ENCODE measurements at places on chromosomes 7 and 10.

DNA sequence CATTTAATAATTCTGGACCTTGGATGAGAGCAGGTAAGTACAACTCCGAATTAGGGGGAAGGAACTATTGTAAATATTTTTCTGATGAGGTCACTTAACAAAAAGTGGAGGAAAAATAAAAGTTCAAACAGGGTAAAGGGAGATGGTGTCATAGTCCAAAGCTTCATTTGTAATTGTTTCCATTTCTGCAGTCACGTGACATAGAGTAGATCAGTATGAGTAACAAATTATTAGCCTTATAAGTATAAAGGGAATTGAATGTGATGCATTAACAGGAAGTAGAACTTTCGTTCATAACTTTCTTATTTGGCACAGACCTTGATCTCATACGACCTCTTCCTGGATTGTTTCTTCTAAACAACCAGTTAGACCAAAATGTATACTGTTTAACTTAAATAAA is 347.2 kb upstream of the TPK1 start:
- no peak for DNase-seq

- no peak for DNase-seq
These were observed 282.5 kb upstream of the KLF6 start for GRCh38 chr10:4067531-4067930.

- peak; percentile 25 for DNase-seq
These were observed 788 bp downstream of the AKAP9 start for GRCh38 chr7:91941450-91941849.

GRCh38 chr7:100603726-100604027 is 1.5 kb downstream of the PCOLCE start:
- no peak for DNase-seq

- no peak for DNase-seq
These were observed 3.4 kb downstream of the TACR2 start for GRCh38 chr10:69413221-69413865.

GRCh38 chr10:123297175-123297574 is 143.0 kb downstream of the BUB3 start:
- DNase-seq = no peak

GRCh38 chr7:128867241-128867640 is 4.6 kb downstream of the ATP6V1F start:
- DNase-seq = no peak

- DNase-seq = no peak
These were observed 25.8 kb upstream of the IMMP2L start for GRCh38 chr7:111588065-111588433.

DNA sequence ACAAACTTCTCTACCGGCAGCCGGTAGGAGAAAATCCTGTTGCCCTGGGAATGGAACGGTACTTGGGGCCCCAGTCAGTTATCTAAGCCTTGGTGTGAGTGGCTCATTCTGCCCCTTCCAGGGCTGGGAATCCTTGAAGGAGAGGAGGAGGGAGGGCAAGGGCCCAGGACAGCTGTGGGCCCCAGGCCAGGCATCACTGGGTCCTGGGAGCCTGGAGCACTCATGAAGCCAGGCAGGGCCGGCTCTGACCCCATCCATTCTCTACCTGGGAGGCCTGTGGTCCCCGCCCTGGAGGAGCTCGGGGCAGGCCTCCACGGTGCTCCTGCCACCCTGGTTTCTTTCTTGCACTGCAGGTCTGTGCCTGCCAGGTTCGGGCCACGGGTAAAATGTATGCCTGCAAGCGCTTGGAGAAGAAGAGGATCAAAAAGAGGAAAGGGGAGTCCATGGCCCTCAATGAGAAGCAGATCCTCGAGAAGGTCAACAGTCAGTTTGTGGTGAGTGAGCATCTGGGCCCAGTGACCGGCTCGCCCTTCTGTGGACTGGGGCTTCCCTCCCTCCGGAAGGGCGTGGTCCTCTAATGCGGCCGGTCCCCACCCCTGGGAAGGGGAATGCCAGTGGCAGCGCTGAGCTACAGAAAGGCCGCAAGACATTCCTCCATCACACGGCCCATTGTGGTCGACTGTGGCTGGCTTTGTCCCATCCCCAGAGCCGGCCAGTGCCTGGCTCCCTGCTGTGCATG is 111.3 kb downstream of the RGS10 start:
- DNase-seq = no peak

DNA sequence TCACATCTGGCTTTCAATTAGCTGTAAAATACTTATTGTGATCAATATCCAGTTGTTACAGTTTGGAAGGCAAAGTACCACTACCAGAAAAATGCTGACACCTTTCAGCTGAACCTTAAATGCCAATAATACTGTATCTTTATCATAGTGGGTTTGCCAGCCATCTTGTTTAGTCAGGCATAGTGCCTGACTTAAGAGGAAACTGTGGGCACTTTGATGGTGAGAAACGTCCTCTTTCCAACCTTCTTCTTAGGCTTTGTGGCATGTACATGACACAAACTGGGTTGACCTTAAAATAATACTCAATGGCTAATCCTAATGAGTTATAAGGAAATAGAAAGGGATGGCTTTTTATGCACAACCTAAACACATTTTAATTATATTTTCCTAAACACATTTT is 52.3 kb upstream of the PRR15 start:
- no peak for DNase-seq

GRCh38 chr7:117492649-117493048 is 12.8 kb downstream of the CFTR start:
- DNase-seq = no peak

GRCh38 chr7:69245646-69246045 is 352.6 kb upstream of the AUTS2 start:
- DNase-seq = no peak

GRCh38 chr10:84076047-84076388 is 63.3 kb upstream of the GHITM start:
- no peak for DNase-seq

DNA sequence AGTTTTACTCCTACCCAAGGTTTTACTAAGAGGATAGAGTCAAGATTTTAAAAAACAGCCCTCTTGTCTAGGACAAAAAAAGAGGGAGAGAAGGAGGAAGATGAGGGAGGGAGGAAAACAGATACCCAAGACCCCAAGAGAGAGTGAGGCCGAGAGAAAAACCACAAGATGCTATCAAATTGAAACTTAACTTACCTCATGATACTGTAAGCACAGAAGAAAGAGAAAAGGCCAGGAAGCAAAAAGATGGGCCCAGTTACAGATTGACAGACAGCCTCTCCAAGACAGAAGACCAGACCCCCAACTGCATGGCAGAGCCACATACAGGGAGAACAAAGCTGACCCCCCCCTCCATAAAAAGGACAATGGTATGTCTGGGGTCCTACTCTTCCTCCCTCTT is 11.4 kb downstream of the SEC31B start:
- no peak for DNase-seq

GRCh38 chr10:5698062-5698461 is 13.4 kb downstream of the TASOR2 start:
- no peak for DNase-seq

GRCh38 chr7:14418633-14419032 is 429.2 kb upstream of the ETV1 start:
- DNase-seq = no peak

GRCh38 chr7:24609570-24609969 is 36.3 kb downstream of the PALS2 start:
- no peak for DNase-seq

DNA sequence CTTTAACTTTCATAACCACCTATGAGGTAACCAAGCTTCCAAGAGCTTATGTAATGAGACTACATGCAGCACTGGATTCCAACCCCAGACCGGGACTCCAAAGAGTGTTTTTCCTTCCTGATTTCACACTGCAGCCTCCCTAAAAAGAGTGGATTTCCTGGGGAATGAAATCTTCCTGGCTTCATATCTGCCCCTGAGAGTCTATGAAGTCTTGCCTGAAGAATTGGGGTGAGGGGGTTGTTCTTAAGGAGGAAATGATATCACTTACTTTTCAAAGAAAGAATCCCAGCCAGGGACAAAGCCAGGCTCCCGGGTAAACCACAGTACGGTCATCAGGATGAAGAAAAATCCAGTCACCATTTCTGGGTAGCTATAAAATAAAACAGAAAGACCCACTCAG is 29.7 kb downstream of the STMP1 start:
- DNase-seq = no peak

DNA sequence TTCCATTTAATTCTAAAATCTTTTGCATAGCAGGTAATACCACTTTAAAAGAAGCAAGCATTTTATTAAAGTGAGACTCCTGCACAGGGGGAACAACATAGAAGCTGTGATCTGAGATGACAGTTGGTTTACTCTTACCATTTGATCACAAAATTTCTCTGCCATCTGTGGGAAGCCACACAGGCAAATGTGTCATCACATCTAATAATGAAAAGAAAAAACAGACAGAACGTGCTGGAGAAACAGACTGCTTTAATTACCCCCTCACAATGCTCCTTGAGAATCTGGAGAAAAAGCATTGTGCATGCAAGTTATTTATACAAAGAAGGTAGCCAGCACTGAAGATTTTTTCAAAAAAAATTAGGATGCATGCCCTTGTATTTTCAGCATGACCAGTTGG is 165.2 kb upstream of the PTER start:
- no peak for DNase-seq

DNA sequence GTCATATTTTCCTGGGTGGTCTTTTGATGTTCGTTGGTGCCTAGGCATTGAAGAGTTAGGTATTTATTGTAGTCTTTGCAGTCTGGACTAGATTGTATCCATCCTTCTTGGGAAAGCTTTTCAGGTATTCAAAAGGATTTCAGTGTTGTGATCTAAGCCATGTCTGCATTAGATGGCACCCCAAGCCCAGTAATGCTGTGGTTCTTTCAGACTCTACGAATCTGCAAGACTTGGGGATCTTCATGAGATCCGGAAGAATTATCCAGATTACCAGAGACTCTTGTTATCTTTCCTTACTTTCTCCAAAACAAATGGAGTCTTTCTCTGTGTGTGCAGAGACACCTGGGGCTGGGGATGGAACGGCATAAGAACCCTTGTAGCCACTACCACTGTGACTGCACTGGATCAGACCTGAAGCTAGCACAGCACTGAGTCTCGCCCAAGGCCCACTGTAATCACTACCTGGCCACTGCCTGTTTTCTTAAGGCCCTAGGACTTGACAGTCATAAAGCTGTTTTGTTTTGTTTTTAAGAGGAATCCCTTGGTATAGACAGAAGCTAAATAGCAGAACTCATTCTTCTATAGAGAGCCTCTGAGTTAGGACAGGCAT is 75.5 kb downstream of the MARCHF5 start:
- no peak for DNase-seq

- DNase-seq = no peak
These were observed 233.6 kb upstream of the PPP1R3A start for GRCh38 chr7:114152314-114152938.

- DNase-seq = no peak
These were observed 160.5 kb upstream of the TNRC18 start for GRCh38 chr7:5584096-5584495.

GRCh38 chr10:128149267-128150014 is 23.2 kb upstream of the MKI67 start:
- DNase-seq = no peak

GRCh38 chr7:93232673-93233018 is 480 bp downstream of the VPS50 start:
- DNase-seq = no peak

- DNase-seq = no peak
These were observed 45.1 kb downstream of the CHN2 start for GRCh38 chr7:29239638-29240037.

- DNase-seq = no peak
These were observed 79.0 kb upstream of the ODAD2 start for GRCh38 chr10:28077889-28078288.

DNA sequence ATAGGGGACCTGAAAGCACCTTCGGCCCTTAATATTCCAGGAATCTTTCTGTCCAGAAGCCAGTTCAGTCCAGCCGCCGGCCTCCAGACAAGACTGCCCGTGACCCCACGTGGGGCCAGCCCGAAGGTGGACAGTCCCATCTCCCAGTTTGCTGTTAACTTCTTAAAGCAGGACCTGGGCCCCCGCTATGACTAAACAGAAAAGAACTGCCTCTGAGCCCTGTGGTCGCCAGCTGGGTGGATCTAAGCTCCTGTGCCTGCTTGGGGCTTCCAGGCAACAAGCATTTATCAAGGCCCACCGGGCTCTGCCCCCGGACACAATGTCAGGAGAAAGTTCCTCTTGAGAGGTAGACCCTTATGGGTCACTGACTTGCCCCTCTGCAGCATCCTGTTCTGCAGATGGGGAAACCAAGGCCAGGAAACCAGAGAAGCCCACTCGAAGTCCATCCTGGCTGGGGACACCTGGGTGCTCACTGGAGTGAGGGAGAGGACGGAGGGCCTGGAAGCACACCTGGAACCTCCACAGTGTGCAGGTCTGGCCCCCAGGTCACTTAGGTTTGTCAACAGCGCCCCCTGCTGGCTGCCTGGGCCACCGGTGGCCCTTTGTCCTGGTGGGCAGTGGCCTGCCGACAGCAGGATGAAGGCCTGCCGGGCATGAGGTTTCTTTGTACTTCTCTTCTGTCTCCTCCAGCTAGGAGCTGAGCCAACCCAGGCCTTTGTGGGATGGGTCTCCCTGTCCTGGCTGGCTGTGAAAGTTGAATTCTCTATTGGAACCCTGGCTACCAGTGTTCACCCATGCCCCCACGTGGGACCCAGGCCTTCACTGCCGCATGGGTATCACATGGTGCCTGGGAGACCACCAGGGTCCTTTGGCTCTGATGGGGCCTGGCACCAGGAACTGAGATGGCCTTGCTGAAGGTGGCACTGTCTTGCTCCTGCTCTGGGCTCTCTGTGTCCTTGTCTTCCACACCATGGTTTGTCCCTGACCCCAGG is 128.0 kb downstream of the ZMIZ1 start:
- DNase-seq = peak; percentile 73

- no peak for DNase-seq
These were observed 287.0 kb downstream of the ZEB1 start for GRCh38 chr10:31605861-31606525.

DNA sequence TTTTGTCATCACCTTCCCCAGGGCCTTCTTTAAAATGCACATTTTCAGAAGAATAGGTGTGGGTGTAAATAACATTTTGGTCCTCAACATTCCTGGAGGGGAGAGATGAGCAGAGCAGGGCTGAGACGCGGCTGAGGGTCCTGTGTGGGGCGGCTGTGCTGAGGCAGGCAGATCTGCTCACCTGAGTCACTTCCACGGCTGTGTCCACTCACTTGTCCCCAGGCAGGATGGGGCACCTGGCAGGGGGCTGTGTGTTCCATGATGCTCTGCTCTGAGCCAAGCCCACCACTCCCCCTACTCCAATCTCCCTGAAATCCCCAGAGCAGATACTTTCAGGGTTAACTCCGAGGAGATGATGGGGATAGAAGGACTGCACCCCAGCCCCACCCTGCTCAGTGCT is 93.8 kb downstream of the GLRX3 start:
- DNase-seq = no peak

DNA sequence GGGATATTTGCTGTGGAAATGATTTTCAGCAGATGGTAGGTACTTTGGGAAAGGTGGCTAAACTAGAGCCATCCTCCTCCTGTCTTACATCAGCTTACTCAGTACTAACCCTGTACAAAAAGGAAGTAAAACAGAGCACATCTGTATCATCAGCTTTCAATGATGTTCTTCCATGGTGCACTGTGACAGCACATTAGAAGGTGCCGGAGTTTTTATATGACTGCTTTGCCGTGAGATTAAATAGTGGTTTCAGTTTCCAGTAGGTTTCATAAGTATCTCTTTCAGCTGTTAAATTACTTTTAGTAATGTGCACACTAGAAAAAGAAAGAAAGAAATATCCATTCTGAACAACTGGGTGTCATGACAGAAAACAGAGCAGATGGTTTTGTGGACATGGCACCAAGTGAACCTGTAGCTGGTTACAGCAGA is 86.5 kb downstream of the ARID5B start:
- DNase-seq = no peak
